ENCODE measurements at places on chromosomes 3 and 15.

GRCh38 chr15:59160880-59161593 lies 45.6 kb upstream of the LDHAL6B start:
- DNase-seq = peak; percentile 25

GRCh38 chr15:69380726-69381105 lies 33.4 kb upstream of the KIF23 start:
- DNase-seq = no peak

GRCh38 chr3:187169231-187169960 lies 27.9 kb upstream of the RTP1 start:
- DNase-seq = no peak

- no peak for DNase-seq
These were observed 18.4 kb upstream of the INSYN1 start for GRCh38 chr15:73771385-73772045.

GRCh38 chr3:69130689-69131088 lies 8.3 kb upstream of the LMOD3 start:
- DNase-seq = no peak

GRCh38 chr15:69606921-69607500 lies 154.4 kb downstream of the RPLP1 start:
- DNase-seq = no peak

GRCh38 chr3:39809181-39809994 lies at the start of gene MYRIP:
MYRIP (plus strand) TSS chr3:39809609; CDS start chr3:39900817, 91,208 bp downstream.
- DNase-seq = peak; percentile 32

- no peak for DNase-seq
These were observed 29.0 kb upstream of the FGD5 start for GRCh38 chr3:14789640-14790285.

DNA sequence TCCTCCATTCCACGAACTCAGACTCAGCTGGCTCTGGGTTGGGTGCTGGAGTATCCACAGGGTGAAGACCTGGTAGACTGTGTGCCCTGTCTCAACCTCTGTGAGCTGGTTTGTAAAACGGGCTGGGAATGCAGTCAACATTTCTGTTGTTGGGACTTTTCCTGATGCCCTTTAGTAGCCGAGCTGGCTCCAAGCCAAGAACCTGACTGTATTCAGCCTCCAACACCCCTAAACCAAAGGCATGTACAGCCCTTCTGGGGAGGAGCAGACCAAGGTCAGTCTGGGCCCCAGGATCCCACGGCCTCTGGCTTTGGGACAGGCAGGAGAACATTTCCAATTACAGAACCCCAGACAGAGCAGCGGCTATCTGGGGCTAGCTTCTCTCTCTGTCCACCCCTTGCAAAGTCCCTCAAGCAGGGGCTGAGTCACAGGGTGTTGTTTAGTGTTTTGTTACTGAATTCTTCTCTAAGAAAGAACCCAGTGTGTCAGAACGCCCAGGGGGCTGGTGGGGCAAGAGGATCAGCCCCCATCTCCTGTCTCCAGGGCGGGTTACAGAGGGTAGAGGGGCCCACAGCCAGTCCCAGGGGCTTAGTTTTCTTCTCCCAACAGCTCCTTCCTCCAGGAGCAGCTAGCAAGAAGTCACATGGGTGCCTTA lies 56.8 kb upstream of the SLC6A6 start:
- no peak for DNase-seq

GRCh38 chr15:74283368-74283767 lies 47.2 kb downstream of the CCDC33 start:
- no peak for DNase-seq

DNA sequence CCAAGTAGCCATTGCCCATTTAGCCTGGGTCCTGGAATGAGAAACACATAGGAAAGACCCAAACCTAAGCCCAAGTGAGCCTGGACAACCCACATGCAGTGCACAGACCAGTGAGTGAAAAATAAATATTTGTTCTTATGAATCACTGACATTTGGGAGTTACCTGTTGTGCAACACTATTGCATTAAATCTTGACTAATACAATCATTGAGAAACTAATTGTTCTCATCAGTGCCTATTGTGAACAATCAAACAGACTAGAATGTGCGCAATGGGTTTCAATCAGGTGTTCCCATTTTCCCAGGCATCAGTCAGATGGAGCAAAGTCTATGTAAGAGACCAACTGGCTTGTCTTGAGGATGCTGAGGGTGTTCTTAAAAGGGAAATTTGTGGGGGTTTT lies 54.7 kb upstream of the CNOT10 start:
- peak; percentile 35 for DNase-seq

- DNase-seq = no peak
These were observed 30.1 kb downstream of the PXYLP1 start for GRCh38 chr3:141261472-141262307.

DNA sequence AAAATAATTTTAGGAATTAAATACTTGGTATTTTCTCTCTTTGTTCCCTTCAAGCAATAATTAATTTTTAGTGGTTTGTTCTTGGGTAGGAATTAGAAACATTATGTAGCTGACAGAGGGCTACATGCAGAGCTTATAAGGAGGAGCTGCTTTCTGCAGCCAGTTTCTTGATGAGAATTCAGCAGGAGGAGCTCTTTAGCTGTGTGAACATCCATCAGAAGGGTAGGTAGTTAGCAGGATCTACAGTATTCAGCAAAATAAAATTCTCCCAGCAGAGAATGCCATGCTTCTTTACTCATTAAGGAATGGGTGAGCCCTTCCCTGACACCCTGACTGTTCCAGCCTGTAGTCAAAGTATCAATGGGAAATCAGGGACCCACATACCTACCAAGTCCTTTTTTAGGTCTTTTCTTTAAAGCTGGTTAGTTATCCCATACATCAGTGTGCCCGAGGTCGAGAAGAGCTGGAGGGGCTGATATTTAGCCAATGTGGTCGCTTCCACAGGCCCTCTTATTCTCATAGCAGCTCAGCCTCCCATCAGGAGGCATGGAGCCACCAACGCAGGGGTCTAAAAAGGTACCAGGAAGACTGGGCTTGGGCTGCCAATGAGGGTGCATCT lies 54.0 kb downstream of the KCNAB1 start:
- DNase-seq = peak; percentile 8

- DNase-seq = no peak
These were observed 18.0 kb upstream of the EBLN2 start for GRCh38 chr3:73043414-73043813.

- no peak for DNase-seq
These were observed 473.9 kb upstream of the THBS1 start for GRCh38 chr15:39106950-39107349.

DNA sequence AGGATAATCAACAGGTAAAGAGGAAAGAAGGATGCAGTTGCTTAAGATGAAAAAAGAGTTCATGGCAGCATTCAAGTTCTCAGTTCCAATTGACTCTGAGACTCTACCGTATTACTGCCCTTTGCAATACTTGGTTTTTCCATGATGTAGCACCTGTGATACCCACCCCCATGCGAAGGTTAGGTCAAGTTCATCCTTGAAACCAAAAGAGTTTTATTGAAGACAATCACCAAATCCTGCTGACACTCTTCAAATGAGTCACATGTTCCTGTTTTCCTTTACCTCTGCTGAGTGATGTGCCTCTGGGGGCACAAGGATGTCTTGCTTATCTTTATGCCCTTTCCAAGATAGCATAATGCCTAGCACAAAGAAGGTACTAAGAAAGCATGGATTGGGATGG lies 111.3 kb upstream of the SLC7A14 start:
- DNase-seq = no peak

DNA sequence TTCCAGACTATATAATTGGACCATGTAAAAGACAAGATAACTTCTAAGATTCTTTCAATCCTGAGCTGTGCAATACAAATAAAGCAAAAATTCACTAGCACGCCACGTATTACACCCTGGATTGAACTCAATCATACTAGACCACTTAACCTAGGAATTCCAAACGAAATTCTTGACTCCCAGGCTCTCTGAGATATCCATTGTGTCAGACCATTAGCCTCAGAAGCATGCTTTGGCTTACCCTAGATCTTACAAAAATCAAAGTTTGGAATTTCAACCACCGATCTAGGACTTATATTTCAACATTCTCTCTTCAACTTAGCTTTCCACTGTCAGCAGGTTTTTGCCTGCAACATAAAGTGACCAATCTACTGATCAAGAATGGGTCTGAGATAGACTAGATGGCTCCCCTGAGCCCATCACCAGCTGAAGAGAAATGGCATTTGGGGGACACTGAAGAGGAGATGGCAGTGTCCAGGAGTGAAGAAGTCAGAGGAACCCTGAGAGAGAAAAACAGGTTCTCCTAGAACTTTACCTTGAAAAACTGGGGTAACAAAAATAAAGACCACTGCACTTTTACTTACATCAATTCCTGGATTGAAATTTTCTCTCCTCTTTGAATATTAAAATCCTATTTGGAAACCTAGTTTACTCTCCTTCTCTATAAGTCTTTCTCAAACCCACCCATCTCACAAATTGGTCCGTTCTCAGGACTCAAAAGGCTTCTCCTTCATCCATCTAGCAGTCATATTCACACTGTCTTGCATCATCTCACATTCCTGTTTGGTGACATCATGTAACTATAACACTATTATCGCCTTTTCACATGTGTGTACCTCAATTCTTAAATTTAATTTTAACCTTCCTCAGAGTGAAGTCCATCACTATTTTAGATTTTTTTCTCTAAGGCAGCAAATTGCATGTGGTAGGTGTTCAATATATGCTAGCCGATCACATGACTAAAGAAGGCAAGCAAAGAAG lies 18.5 kb downstream of the CPNE4 start:
- no peak for DNase-seq

DNA sequence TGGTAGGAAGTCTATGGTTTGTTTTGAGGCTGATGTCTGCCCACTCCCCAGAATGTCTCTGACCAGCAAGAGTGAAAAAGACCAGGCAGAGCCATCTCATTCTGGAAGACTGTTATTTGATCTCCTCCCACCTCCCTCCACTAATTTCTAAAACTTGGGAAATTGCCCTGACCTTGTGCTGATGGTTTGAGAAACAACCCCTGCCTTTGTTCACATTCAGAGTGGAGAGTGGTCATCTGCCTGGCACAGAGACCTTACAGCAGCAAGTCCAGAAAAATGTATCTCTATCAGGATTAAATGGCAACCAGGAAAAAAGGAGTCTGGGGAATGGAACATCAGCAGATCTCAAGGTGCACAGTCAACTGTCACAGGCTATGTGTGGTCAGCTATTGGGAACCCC lies 25.7 kb downstream of the SPATA12 start:
- peak; percentile 25 for DNase-seq

DNA sequence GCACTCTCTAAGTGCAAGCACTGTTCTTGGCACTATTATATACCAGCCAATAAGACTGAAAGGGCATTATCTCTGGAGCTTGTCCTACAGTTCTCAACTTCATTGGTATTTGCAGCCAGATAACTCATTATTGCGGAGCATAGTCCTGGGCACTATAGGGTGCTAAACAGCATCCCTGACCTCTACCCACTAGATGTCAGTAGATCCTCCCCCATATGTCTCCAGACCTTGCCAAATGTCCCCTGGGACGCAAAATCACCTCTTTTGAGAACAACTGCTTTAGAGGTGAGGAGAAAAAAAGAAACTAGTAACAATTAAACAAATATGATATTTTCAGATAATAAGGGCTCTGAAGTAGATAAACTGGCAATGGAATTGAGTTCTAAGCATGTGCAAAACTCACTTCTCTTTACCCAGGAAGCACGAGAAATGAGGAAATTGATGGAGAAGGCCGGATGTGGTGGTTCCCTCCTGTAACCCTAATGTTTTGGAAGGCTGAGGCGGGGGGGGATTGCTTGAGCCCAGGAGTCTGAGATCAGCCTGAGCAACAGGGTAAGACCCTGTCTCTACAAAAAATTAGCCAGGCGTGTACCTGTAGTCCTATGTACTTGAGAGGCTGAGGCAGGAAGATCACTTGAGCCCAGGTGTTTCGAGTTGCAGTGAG lies 61.4 kb downstream of the FRMD4B start:
- peak; percentile 7 for DNase-seq

DNA sequence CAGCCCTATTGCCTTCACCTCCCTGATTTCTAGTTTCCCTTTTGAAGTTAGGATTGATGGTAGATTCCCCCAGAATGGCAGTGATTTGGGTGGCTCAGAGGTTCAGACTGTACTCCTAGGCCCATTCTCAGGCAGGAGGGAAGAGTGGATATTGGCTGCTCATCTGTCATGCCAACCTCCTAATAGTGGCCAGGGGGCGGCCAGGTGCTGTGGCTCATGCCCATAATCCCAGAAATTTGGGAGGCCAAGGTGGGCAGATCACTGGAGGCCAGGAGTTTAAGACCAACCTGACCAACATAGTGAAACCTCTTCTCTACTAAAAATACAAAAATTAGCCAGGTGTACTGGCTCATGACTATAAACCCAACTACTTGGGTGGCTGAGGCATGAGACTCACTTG lies 11.3 kb downstream of the RRP9 start:
- no peak for DNase-seq

- DNase-seq = no peak
These were observed 128.0 kb downstream of the DNAJB8 start for GRCh38 chr3:128338536-128339330.

- no peak for DNase-seq
These were observed 23.9 kb downstream of the PLA2G4D start for GRCh38 chr15:42070279-42070975.

GRCh38 chr15:90648137-90649070 lies 68.7 kb upstream of the BLM start:
- peak; percentile 51 for DNase-seq

- peak; percentile 18 for DNase-seq
These were observed 27.6 kb upstream of the TRPM1 start for GRCh38 chr15:31128919-31129768.

DNA sequence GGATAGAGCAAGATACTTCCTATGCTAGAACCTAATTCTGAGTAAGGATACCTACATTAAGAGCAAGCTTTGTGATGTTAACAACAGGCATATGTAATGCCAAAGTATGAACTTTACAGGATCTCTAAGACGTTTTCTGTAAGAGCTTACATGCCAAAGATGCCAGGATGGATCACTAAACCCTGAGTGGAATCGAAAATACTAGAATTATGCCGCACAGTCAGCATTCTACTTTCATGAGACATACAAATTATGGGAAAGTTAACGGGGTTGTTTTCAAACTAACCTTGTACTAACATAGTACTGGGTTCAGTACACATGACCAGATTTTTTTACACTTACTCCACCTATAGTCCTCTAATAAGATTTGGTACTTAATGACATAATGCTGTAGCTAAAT lies 55.1 kb downstream of the AAGAB start:
- no peak for DNase-seq

DNA sequence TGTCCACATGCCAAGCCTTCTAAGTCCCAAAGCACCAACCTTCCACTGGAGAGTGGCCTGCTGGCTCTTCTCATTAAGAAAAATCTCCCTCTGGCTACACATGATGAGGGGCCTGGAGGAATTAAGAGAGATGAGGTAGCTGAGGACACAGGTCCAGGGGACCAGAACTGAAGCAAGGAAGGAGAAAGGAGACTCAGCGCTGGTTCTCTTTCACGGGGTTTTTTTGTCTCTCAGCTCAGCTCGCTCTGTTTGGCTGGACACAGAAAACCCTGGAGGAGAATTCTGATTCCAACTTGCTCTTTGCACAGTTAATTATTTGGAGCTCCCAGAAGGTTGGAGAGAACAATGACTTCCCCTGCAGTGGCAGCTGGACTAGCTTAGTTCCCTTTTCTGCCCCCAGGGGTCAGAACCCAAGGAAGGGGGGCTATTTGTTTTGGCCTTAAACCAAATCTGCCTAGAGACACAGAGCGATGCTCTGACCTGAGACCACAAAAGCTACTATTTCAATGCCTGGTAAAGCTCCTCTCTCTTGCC lies 507.6 kb downstream of the FHIT start:
- peak; percentile 21 for DNase-seq

All from HepG2 (cell line).